GOT3 (cell line): ENCODE measurements at places on chromosomes 7 and 10.

- DNase-seq: no peak
Observed at GRCh38 chr7:45183711-45184210, 26.2 kb downstream of the RAMP3 start.

DNA sequence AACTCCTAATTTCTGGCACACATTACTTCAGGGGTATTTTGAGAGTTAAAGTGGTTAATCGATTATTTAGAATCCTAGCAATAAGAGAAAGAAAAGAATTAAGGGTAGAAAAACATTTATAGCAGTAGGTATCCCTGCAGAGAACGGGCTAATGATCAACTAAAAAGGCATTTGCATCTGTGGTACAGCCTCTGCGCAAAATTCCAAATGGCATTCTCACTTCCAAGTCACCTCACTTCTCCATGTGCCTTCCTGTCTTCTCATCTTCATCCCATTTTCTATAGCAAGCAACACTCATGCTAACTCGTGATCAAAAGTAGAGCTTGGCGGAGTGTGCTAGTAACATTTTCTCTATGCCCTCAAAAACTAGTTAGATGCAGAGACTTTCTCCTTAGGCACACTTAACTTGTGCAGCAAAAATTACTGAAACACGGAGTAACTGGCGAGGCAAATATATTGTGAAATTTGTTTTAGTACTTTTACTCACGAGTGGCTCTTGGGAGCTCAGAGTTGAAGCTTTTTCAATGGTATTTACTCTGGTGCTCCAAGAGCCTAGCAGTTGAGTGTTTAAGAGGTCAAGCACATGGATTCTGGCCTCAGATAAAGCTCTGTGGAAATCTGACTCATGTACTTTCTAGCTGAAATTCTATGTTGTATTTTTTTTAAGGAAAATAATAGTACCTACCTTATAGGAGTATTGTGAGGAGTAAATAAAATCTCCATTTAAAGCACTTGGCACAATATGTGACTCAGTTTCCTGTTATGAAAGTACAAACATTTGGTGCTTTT is 65.1 kb downstream of the MET start:
- DNase-seq: no peak

DNA sequence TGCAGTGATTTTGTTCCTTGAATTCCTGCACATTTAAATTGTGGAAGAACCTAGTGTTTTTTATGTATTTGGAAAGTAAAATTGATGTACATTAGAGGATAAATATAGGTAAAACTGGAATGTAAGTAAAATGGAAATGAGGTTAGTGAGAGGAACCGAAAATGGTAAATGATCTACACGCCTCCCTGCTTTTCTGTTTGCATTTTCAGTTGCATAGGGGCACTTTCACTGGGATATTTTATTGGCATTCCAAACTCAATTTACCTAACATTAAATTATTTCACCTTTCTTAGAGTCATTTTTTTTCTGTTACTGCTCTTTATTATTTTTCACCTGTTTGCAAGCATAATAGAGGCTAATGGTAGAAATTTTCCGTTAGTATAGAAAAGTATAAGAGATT is 8.0 kb downstream of the CDK13 start:
- DNase-seq: no peak

DNA sequence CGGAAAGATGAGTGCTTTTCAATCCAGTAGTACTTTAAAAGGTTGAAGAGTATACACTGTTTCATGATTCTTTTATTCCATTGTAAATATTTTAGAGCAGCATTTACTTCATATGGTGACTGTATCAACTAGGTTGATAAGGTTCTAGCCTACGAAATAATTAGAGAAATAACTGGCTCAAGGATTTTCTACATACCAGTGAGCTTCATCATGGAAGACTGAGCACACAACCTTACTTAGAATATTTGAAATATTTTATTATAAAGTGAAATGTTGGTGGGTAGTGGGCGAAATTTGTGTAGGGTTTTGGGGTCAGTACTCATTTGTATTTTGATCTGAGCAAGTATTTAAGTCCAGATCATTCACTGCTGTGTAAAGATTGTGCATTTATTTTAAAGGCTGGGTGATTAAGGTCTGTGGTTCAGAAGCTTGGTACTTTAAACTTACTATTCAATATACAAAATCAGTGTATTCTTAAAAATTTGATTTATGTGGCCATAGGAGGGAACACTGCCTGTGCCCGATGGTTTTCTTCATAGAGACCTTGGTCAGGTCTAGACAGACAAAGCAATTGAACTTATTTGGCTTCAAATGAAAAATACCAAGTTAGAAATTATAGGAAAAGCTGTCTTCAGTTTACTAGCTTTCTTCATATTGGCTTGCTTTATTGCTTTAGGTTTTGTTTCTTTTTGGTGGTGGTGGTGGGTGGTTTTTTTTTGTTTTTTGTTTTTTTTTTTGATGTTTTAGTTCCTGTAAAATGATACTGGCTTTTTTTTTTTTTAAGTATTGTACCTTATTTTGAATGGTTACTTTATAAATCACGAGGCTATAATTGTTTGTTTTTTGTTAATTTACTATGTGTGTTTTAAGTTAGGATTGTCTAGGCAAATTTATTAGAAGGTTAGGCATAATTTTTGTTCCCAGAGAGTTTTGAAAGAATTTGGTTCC is 3.0 kb downstream of the KMT2E start:
- DNase-seq: no peak

DNA sequence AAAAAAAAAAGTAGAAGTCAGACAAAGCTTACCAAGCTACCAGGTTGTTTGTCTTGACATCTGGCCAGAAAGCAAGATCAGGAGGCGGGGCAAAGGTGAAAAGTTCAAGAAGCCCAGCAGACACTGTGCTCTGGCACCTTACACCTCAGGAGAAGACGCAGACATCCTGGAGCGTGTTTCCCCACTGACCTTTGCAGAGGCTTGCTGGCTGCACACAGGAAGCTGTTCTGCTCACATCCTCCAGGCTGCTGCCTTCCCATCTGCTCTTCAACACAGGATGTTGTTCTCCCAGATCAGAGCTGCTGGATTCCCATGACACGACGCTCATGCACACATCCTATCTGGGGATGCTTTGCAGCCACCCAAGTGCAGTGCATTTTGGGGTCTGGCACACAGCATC is 174.4 kb upstream of the KIAA1217 start:
- DNase-seq: no peak

- DNase-seq: no peak
Observed at GRCh38 chr7:101733713-101734475, 83.5 kb upstream of the CUX1 start.

GRCh38 chr7:28375729-28376128 is 36.6 kb upstream of the CREB5 start:
- DNase-seq: no peak

- no peak for DNase-seq
Observed at GRCh38 chr10:21687266-21688008, 153.4 kb downstream of the MLLT10 start.

- DNase-seq: no peak
Observed at GRCh38 chr7:133911724-133912123, 215.4 kb upstream of the LRGUK start.

DNA sequence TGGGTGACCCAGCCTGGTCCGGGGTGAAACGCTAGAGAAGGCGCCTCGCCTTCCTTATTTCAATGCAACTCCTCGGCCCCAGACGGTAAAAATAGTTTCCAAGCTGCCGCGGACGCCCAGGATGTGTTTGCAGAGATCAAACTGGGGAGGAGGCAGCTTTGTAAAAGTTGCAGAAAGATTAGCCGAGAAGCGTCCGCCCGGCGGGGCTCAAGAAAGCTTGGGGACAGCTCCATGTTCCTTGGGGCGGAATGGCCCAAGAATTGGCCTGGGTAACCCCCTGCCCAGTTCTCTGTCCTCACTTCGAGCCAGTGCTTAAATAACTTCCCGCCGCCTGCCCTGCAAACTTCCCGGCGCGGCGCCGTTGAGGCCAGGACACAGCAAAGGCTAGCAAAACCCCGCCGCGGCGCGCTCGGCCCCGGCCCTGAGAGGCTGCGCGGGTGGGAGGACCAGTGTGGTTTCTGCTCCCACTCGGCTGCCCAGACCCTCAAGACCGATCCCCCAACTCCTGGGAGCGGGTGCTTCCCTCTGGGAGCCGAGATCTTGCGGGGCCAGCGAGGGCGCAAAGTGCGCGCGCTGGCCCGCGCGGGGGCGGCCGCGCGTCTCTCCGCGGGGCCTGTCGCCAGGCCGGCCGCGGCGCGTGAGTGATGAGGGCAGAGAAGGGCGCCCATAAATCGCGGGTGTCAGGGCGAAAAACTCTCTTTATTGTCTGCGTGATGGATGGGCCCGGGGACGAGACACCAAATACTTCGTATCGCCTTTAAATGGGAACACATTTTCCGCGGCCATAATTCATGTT is 6.3 kb upstream of the ZNF503 start:
- DNase-seq: no peak
